Nephron progenitor cell (in vitro differentiated cells): ENCODE measurements at places on chromosomes 2 and 18.

GRCh38 chr2:14313341-14313740 is 319.2 kb upstream of the LRATD1 start:
- no peak for DNase-seq

DNA sequence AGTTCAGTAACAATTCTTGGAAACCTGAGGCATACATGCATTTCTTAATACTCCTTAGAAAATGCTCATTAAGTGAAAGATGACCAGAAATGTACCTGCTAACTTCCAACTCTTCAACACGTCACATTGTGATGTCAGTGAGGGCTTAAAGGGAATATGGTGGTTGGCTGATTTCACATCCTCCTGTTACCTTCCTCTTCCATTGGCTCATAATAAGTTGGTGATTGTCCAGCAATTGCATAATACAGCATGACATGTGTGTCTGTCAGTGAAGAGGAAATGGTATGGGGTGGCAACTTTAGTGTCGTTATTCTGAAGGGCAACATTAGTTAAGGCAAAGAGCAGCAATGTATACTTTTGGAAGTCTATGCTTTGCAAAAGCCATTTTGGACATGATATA is 26.0 kb downstream of the PLEK start:
- no peak for DNase-seq

DNA sequence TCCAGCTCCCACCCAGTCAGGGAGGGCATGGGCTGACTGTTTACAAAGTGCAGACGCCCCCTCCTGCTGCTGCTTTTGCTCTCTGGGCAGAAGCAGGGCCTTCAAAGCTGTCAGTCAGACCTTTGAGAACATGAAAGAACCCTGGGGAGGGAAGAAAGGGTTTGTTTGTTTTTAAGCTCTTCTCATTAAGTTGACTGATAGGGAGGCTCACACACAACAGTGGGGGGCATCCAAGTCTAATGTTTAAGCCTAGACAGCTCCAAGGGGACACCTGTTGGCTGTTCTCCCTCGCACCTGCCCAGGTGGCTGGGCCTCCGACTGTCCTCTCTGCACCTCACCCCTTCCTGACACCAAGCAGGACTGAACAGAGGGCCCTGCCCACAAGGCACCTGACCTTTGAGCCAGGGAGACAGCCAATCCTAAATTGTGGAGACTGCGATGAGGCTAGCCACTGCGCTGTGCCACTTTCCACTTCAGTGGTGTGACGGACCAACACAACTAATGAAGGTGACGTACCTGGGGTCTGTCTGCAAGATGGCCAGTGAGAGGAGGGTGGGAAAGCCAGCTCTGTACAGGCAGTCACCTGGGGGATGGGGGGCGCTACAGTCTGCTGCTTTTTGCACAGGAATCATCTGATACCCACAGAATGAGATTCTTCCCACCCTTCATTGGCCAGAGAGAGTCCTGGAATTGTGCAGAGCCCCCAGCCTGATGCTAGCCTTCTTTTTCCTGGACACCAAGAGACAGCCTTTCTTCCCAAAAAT is 16.3 kb downstream of the ST6GAL2 start:
- DNase-seq: no peak

DNA sequence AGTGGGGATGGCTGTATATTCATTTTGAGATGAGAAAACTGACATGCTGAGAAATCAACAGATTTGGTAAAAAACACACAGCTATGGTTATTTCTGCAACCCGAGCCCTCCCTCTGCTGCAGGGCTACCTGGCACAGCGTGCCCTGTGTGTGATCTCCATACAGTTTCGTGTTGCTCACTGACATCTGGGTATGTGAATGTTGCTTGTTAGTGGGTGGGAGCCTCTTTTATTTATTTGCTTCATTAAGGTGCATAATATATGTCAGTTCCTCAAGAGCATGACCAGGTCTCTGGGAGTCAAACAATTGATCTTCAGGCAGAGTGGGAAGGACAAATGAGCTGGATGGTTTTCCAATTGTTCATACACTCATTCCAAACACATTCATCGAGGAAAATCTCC is 139.1 kb upstream of the FHL2 start:
- DNase-seq: no peak

DNA sequence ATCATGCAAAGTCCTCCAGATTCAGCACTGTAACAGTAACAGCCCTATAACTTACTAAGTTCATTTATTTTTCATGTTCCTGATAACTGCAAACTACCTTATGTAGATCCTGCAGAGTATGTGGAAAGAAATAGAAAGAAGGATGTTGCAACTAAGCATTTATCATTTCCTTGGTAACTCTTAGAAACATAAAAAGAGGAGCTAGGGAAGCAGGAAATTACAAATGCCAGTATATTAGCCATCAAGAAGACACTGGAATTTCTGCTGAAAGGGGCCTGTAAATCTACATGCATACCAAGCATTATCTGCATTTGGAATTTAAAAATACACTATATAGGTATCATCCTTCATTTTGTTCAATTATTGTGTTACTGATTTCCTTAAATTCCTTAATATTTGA is 66.8 kb downstream of the PDE11A start:
- DNase-seq: no peak

- no peak for DNase-seq
Observed at GRCh38 chr18:2997429-2997828, 15.5 kb downstream of the LPIN2 start.

- DNase-seq: no peak
Observed at GRCh38 chr2:230636684-230637271, 75.9 kb upstream of the CAB39 start.

- no peak for DNase-seq
Observed at GRCh38 chr18:9719421-9719981, 11.4 kb downstream of the RAB31 start.

GRCh38 chr2:224802407-224802806 is 86.2 kb upstream of the CCDC195 start:
- DNase-seq: no peak

DNA sequence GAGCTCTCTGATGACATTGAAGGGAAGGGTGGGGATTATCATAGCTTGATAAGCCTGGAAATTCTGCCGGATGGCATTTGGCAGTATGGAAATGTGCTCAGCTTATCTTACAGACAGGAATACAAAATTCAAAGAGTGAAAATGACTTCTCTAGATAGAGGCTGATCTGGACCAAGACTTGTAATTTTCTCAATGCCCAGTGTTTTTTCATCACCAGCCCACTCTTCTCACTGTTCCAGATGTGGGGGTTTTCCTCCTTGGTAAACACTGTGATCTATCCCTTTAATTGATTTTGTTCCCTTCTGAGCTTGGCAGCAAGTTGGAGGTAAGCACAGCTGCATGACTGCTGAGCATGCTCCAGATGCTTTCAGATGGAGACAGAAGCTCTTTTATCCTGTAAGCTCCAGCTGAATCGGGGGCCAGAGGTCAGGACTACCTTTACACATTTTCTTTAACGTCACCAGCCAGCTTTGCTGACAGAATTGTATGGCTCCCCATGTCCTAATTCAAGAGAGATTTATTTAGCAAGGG is 287.4 kb upstream of the TCF4 start:
- no peak for DNase-seq

- DNase-seq: no peak
Observed at GRCh38 chr18:58026395-58026794, 17.6 kb upstream of the NEDD4L start.

DNA sequence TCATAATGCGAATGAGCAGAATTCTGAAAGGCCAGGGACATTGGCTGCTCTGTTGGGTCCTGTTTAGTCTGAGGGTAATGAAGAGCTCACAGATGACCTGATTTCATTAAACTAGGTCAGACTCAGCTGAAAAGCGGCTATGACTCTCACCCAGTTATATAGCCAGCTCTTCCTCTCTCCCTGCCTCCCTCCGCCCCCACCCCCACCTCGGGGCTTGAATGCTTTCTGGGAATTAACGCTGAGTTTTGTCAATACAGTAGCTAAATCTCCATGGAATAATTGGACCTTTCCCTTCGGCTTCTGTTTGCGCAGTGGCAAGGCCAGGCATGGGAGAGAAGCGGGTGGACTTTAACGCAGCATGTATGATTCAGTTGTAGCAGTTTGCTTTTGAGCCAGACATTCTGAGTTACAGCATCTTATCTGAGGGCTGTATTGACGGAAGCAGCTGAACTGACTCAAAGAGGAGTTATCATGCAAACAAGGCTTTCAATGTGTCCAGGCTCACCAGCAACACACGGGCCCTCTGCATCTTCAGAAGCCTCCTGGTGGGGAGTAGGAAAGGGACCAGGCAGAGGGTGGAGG is 110.6 kb downstream of the MYCN start:
- no peak for DNase-seq

DNA sequence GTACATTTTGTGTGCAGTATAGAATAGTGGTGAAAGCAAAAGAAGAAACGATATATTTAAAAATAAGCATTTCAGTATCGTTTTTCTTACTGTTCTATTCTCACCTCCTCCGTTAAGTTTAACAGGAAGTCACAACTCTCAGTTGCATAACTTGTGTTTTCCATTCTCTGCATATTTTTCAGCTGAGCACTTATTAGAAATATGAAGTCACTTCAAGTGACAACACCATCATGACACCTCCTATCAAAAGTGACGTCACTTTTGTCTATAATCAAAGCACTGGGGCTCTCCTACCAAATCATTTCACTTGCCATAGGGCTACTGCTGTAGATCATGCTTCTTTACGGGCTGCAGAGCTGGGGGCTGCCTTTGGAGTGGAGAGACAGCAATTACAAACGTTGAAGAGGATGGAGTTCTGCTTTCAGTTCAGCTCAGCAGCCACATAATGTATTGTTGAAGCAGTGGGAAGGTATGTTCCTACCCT is 36.3 kb downstream of the STAT4 start:
- no peak for DNase-seq

DNA sequence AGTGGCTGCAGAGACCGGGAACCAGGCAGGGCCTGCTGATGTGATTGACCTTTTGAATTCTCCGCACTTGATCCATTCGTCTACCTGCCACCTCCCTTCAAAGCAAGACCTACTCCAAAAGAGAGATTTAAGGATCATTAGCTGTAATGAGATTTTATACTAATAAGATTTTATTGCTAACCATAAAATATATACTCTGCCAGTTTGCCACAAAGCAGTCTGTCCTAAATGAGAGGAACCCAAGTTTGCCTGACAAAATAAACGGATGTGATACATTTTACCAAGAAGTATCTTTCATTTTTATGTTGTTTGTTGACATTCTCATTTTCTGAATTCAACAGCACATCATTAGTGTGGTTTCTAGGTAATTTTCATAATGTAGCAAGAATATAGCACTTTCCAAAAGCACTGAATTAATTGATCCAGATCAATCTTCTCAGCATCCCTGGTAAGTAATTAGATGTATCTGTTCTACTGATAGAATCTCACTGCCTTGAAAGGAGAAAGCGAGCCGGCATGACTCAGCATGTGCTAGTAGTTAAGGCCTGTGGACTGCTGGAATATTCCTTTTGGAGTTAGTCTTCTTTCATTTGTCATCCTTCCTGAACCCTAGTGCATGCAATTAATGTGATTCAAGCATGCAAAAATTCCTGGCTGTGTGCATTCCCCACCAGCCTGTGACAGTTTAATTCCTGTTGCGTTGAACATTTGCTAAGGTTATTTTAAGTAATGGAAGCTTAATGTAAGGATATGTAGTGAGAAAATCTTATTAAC is 128.5 kb downstream of the ARL6IP6 start:
- no peak for DNase-seq

DNA sequence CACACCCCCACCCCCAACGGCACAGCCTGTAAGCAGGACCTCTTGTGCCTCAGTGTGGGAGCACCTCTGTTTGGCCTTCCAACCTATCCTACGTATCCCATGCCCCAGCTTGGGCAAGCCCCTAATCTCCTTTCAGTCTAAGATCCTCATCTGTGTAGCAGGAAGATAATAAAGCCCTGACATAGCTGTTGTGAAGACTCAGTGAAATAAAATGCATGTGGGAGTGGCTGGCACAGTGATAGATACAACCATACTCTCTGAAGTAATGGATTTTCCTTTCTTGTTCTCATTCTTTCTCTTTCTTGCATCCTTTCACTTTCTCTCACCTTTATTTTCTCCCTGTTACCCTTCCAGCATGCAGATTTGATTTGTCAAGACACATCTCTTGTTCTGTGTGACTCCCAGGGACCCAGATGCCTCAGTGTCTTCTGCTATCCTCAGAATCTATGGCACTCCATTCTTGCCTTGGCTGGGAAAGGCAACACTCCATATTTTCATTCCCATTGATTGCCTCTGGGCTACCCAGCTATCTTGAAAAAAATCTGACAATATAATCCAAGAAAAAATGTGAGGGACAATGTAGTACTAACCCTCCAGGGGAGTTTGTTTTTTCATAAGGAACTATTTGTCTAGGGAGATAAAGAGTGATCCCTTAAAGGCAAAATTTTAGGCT is 207.2 kb upstream of the SETBP1 start:
- DNase-seq: no peak

DNA sequence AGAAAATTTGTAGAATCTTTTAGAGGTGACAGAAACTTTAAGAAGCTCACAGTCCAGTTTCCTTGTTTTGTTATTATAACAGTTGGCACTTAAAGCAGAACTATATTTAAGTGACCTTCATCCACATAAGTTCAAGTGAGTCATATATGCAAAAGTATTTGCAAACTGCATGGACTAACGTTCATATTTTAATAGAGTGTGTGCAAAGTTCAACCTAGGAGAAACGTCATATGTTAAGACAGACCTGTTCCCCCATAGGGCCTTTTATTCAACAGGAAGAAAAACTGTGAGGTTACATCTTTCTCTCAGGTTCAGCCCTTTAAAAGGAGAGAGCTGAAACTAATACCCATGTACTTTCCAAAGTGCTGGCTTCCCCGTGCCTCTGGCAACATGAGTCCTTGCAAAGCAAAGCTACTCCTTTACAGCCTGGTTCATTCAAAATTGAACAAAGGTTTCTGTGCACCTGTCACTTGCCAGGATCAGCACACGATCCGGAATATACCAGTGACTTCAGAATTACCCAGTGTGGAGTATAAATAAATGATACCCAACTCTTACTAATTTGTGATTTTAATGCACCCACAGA is 280.0 kb upstream of the RAB12 start:
- no peak for DNase-seq

GRCh38 chr2:128371248-128371630 is 52.6 kb upstream of the HS6ST1 start:
- no peak for DNase-seq

GRCh38 chr2:220628252-220628651 is 943.9 kb downstream of the EPHA4 start:
- DNase-seq: no peak

GRCh38 chr2:70132244-70133126 is 45.2 kb downstream of the PCBP1 start:
- no peak for DNase-seq

DNA sequence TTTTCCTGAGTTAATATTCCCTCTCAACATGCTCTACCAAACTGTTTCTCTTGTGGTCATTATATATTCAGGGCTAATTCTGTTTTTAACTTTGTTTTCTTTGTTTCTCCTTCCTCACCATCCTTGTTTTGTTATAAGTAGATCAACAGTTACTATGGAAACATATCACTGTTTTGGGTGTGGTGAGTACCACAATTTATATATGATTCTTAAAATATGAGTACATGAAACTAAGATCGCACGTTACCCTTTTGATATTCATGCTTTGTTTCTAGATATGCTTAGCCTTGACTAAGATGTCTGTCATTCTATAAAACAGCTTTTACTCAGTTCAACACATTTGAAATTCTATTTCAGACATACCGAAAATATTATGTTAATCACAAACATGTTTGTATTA is 232.3 kb upstream of the ITGA4 start:
- no peak for DNase-seq

GRCh38 chr2:239814861-239815601 is 210.1 kb downstream of the NDUFA10 start:
- no peak for DNase-seq

- DNase-seq: no peak
Observed at GRCh38 chr2:238709325-238710025, 138.4 kb upstream of the TWIST2 start.

GRCh38 chr2:226690461-226691024 is 109.1 kb downstream of the IRS1 start:
- DNase-seq: no peak
